Natural killer cell (primary cell): ENCODE measurements at places on chromosomes 12 and 14. TPM values are rescaled to one million over a fixed set of nuclear protein-coding genes. Genes with fewer than 3 reads are reported as not detected.

- DNase-seq = no peak
- H3K4me3 ChIP-seq = no peak overlapping the region
- no peaks in the 10 kb centered on the region for H3K4me1 ChIP-seq
Observed at GRCh38 chr14:60915781-60916180, 65.1 kb downstream of the TRMT5 start.

TMED10 gene
- total RNA-seq = 231 TPM

ADAM21 gene
- not detected for total RNA-seq

ART4 gene
- not detected for total RNA-seq

GRCh38 chr12:117718559-117718958 lies 250.2 kb downstream of the KSR2 start:
- H3K4me1 ChIP-seq = no peaks in the 10 kb centered on the region
- H3K4me3 ChIP-seq = no peak overlapping the region
- no peak for DNase-seq

GRCh38 chr14:68630611-68631393 lies 162.1 kb downstream of the ZFP36L1 start:
- H3K36me3 ChIP-seq = no peaks in the 10 kb centered on the region
- DNase-seq = no peak
- H3K4me3 ChIP-seq = no peak overlapping the region
- H3K4me1 ChIP-seq = peaks cover 25% of the 10 kb centered on the region
- no peak overlapping the region for H3K27ac ChIP-seq
- H3K27me3 ChIP-seq = no peaks in the 10 kb centered on the region

MMP14 gene
- 1.7 TPM for total RNA-seq

DNA sequence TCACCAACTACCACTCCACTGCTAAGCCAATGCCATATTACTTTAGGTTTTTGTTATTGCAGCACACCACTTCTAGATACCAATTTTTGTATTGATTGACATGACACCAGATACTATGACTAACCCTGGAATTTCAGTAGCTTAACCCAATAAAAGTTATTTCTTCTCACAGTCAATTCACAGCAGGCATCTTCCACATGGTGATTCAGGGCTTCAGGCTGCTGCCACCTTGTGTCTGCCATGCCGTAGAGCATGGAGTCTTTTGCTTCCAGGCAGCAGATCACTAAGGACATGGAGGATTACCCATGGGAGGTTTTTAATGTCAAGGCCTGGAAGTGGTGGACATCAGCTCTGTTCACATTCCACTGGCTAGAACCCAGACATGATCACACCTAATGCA lies 56.4 kb upstream of the LTA4H start:
- H3K27ac ChIP-seq = no peak overlapping the region
- H3K27me3 ChIP-seq = no peaks in the 10 kb centered on the region

DNA sequence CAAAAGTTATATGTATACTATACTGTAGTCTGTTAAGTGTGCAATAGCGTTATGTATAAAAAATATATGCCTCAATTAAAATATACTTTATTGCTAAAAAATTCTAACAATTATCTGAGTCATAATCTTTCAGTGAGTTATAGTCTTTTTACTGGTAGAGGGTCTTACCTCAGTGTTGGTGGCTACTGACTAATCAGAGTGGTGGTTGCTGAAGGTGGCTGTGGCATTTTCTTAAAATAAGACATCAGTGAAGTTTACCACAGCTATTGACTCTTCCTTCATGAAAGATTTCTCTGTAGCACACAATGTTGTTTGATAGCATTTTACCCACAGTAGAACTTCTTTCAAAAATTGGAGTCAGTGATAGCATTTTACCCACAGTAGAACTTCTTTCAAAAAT lies 23.4 kb downstream of the POLR3B start:
- H3K27me3 ChIP-seq = no peaks in the 10 kb centered on the region
- no peaks in the 10 kb centered on the region for H3K4me1 ChIP-seq
- H3K27ac ChIP-seq = no peak overlapping the region
- no peak for DNase-seq

GRCh38 chr14:24388474-24389179 lies 10.2 kb upstream of the NYNRIN start:
- no peak for DNase-seq
- no peaks in the 10 kb centered on the region for H3K4me1 ChIP-seq
- H3K4me3 ChIP-seq = no peak overlapping the region
- H3K36me3 ChIP-seq = no peaks in the 10 kb centered on the region

NTN4 gene
- total RNA-seq = not detected

C12orf60 gene
- total RNA-seq = 0.79 TPM
